Head of caudate nucleus (tissue), 42 donors: ENCODE measurements at places on chromosomes 2 and 18.

DNA sequence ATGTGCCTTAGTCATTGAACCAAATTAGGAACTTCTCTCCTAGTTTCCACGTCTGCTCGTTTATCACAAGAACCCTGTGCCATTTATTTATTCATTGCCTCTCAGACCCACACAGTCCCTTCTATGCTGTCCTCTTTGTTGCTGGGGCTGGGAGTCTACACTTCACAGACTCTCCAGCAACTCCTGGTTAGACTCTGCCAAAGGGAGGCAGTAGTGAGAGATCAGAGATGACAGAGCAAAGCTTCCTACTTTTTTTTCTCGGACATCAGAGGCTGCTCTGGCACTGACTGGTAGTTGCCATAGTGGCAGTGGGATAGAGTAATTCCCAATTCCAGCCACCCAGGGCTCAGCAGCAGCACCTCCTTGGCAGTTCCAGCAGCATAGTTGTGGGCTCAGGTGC lies 277.5 kb downstream of the BCL11A start:
- DNase-seq: no peak

DNA sequence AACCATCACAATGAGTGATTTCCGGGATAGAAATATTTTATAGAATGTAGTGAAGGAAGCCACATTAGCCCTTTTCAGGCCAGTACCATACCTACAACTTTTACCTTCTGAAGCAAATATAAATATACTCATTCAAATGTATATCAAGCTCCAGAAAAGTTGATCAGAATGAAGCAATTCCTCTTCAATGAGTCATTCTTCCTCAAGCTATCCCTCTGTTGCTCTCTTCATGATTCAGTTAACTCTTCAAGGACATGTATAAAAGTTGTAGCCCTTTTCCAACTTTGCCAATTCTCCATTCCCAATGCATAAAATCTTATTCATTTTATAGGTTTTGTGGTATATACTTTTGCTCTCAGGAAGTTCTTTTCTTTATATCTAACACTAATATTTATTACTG lies 242.1 kb upstream of the RGPD4 start:
- no peak for DNase-seq

GRCh38 chr2:189851174-189851826 lies 67.0 kb downstream of the PMS1 start:
- DNase-seq: no peak

GRCh38 chr2:240921995-240922244 lies 15.8 kb downstream of the CROCC2 start:
- peak; percentile 0 for DNase-seq

GRCh38 chr2:240132651-240132980 lies 3.5 kb downstream of the COPS9 start:
- DNase-seq: peak; percentile 40

DNA sequence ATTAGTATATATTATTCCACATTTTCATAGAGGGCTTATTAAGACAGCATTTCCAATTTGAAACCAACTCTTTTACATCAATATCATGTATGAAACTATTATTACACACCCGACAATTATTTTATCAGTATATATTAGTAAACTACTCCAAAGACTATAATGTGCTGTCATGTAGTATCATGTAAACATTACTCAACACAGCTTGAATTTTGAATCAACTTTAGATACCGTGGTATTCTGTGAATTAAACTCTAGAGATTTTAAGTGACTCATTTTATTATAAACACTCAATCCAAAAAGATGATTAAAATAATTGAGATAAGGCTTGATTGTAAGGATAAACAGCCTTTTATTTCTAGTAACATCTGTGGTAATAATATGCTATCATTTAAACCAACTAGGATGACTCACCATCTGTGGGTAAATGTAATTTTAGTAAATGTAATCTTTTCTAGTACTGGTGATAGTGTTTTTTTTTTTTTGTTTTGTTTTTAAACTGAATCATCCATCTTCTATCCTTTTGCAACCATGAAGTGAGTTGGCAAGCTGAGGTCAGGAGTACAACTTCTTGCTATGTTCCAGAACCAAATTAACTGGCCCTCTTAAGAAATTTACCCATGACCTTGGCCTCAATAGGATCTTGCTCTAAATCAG lies 144.3 kb upstream of the SMAD7 start:
- DNase-seq: no peak

- no peak for DNase-seq
Measured at GRCh38 chr2:23523373-23524260, 138.6 kb downstream of the KLHL29 start.

DNA sequence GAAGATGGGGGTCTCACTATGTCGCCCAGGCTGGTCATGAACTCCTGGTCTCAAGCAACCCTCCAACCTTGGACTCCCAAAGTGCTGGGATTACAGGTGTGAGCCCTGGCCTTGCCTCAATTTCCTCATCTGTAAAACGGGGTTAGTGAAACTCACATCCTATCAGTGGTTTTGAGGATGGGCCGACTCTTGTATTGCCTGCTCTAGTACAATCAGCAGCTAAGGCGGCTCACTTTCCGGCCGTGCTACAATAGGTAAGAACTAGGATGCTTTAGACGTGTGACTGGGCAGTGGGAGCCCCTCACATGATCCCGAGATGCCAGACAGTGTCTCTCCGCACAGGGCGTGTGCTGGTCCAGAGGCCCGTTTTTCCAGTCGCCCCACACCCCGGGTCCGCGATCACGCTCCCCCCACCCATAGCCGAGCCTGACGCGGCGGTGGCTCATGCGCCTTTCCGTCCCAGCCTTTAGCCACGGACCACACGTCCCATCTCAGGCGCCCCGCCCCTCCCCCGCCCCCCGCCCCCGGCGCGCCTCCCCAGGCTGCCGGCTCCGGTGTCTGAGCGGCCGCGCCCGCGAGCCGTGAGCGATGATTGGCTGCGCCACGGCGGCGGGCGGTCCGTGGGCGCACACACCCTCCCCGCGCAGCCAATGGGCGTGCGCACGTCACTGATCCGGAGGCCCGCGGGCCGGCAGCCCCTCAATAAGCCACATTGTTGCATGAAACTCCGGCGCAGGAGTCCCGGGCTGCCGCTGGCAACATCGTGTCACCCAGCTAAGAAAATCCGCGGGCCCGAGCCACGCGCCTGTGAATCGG lies at the start of gene HK2:
Gene HK2, plus strand, starts transcription at position 710 of the 816 bp plus-strand sequence. CDS start 454 bp downstream, outside the sequence.
- DNase-seq: peak; percentile 69

- no peak for DNase-seq
Measured at GRCh38 chr2:45919160-45919650, 267.7 kb downstream of the PRKCE start.

- no peak for DNase-seq
Measured at GRCh38 chr18:78739882-78740677, 239.5 kb upstream of the SALL3 start.

- no peak for DNase-seq
Measured at GRCh38 chr2:54572636-54573536, 116.8 kb downstream of the SPTBN1 start.

DNA sequence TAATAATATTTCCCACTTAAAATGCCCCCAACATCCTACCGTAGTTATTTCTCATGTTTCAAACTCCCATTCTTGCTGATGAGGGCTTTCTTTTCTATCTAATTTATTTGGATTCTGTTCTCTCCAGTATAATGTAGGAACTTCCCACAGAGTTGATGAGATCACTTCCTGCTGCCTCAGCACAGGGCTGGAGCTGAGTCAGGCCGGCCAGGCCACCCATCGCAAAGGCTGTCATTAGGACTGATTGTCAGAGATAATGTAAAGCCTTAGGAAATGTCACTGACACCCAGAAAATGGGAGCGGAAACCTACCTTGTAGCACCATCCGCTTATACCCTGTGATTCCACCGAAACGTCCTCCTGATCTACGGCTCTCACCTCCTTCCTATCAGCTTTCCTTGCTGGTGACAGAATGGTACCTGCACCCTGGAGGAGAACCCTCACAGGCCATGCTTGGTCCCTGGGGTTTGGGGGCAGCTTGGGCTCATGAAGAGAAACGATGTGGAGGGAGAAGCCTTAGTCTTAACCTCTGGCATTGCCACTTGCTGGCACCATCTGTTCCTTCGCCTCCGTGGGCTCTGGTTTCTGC lies 672.8 kb upstream of the ID2 start:
- DNase-seq: no peak

GRCh38 chr2:197310271-197310985 lies at the start of gene ANKRD44:
Gene ANKRD44 (minus strand): TSS chr2:197310780. CDS start chr2:197310604, 176 bp downstream.
- DNase-seq: peak; percentile 92

DNA sequence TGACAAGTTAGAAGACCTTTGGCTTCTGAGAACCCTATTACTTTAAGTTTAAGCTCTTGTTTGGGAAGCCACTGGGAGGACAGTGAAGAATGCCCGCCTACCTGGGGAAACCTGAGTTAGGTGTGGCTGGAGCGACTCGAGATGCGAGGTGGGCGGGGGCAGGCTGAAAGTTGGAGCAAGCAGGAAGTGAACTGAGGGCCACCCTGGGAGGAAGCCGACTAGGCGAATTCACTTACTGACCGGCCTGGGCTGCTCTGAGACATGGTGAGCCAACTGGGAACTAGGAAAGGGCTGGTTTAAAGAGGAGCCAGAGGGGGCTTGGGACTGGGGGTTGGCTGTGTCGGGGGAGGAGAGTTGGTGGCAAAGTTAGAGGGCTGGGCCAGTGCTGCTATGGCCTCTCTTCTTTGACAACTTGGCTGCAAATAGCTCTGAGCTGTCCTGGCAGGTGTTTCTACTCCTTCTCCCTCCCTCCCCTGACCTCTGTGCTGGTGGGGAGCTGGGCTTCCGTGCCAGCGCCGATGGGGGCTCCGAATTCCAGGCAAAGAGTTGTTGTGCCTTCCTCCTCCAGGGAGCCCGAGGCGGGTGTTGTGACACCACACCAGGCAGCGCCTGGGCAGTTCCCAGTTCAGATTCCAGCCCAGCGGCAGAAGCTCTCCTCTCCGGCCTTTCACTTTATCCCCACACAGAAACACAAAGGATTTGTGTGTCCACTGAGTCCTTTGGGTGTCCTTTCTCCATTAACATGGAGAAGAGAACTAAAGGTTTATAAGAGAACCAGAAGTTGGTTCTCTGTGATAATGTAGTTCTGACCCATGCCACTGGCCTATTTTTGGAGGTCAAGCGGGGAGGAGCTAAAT lies at the start of gene VAMP8:
Gene VAMP8, plus strand, starts transcription at position 201 of the 857 bp plus-strand sequence. Its CDS starts 61 bp downstream, at position 262.
- no peak for DNase-seq

DNA sequence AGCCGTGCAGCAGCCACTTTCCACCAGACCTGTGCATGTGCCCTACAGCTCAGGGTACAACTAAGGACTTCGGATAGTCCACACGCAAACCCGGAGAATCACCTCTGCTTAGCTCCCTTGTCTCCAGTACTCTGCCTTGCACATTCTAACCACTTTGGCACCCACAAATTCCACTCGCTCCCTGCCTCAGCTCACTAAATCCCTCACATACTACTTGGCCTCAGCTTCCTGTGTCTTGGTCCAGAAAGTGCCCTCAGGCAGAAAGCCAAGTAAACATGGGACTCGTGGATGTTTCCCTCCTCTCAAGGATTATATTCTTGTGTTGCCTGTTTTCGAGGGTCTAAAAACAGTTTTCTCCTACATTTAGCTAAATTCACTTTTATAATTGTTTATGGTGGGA lies 157.8 kb upstream of the DAPL1 start:
- DNase-seq: no peak

DNA sequence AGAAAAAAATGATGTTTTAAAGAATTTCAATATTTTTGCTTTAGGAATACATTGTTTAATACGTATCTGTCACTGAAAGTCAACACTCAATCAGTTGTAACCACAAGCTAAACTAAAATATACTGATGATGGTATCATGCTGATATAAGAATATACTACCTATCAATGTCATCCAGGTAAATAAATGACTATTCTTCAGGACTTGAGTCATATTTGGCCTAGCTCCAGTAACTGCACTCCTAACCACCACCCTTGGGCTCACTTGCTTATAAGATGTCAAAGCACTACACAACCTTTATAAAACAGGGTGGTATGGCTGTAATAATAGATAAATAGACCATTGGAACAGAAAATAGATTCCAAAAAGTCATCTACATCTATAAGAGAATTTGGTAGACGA lies 48.8 kb downstream of the RND3 start:
- DNase-seq: no peak

GRCh38 chr2:237324405-237324831 lies 89.5 kb downstream of the COL6A3 start:
- no peak for DNase-seq
